Hippocampal formation (tissue), 2 donors: ENCODE measurements at places on chromosomes 1 and 21.

- DNase-seq = no peak
Measured at GRCh38 chr1:225770561-225771248, 6.9 kb upstream of the SRP9 start.

DNA sequence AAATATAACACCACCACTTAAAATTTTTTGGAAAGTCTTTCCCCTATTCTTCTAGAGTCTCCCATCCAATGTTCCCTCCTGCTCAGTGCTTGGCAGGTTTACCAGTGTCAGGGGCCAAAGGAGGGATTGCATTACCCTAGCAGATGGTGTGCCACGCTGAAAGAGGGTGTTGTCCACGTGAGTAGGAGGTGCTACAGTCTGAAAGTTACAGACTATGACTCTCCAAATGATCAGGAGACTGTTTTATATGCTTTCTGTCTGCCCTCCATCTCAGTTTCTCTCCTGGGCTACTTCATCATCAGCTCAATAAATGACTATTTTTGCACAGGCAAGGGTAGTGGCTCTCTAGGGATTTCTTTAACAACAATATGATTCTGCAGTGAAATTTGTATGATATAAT is 31.3 kb upstream of the ANGPTL7 start:
- no peak for DNase-seq

- no peak for DNase-seq
Measured at GRCh38 chr1:74357756-74358155, 122.6 kb downstream of the TNNI3K start.

DNA sequence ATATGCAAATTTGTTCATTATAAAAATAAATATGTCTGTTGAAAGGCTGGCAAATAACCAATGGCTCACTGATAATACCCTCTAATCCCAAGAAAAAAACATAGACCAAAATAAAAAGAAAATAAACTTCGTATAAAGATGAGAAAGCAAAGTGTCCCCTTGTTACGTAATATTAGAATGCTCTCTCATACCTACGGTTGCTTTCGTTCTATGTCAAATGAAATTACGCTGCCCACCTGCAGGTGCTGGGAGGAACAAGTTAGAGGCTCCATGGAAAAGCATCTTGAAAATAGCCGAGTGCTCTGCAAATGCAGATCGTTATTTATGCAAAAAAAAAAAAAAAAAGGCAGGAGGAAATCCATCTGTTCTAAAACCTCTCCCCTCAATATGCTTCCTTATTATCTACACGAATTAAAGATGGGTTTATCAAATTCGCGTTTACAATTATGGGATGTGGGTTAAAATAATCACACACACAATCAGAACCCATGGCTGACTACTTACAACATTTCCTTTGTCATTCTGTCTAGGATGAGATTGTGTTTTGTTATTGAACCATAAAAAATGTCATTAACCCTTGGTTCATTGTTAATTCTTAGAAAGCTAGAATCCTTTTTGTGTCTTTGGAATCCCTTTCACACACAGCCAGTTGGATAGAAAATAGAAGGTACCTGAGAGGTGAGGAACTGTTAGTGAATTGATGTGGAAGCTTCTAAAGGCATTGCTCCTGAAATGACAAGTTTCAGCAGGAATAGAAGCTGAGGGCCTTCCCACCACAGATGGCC is 268.6 kb downstream of the SETD4 start:
- DNase-seq = no peak
